SHP77 treated with DMSO at 0.1 percent for 48 hours (cell line): ENCODE measurements at places on chromosomes 7 and 10.

DNA sequence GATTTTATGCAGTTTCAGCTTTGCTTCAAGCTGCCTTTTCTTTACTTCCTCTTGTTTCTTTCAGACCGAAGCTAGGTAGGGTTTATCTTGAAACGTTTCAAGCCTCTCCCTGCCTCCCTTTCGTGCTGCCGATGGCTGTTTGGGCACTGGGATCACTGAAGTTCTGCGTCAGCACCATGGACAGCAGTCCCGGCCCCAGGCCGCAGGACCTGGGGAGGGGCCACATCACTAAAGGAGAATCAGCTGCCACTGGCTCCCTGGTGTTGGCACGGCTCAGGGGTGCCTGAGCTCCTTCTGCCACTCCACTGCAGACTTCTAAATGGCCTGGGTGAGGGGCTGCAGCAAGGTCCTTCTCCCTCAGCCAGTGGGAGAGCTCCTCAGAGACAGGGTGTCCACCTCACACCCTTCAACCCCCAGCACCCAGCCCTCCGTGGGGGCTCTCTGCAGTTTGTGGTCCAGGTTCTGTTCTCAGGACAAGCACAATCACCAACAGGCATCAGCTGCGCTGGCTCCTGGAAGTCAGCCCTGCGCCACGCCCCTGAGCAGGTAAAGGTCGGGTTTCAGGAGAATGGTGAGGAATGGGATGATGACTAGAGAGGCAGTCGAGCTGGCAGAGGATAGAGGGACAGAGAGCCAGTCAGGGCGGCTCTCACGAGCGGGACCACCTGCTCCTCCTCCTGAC, 387.2 kb downstream of the TCERG1L start:
- no peak for DNase-seq

DNA sequence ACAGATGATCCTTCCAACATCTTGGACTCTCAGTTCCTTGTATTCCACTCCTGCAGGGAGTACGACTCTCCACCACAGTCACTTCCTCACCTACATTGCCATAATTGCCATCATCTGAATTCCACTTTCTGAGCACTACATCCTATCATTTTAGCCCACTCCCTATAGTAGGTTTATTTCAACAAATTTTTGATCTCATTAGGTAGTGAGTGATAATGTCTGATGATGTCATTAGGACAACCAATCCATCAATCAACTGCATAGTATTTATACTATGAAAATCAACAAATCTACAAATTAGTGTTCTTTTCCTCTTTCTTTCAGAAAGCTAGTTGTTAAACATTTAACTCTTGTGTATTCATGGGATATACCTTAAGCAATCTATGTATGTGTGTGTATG, 13.7 kb upstream of the TRA2A start:
- no peak for DNase-seq

DNA sequence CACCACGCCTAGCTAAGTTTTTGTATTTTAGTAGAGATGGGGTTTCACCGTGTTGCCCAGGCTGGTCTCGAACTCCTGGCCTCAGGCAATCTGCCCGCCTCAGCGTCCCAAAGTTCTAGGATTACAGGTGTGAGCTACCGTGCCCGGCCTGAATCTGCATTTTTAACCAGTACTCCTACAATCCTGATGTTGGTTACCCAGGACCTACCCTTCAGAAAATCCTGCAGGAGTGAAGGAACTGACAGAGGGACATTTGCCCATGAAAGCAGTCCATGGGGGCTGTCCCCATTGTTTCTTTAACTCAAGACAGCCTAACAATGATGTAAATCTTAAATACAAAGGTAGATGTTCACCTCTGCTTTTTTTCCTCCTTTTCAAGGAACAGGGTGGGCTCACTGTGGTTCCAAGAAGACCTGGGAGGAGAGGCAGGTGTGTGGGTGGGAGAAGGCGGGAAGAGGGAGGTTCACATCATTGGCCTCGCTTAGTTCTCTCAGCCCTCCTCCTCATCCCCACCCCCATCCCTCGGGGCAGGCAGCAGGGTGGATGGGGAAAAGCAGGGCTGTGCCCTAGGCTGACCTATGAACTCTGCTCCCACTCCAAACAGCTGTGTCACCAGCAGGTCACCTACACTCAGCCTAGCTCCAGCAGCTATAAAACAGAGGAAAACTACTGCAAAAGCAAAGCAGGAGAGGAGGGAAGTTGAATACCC, 13.5 kb downstream of the LRRC20 start:
- DNase-seq = no peak

- no peak for DNase-seq
These were observed 14.3 kb downstream of the JAZF1 start for GRCh38 chr7:28165961-28166955.

DNA sequence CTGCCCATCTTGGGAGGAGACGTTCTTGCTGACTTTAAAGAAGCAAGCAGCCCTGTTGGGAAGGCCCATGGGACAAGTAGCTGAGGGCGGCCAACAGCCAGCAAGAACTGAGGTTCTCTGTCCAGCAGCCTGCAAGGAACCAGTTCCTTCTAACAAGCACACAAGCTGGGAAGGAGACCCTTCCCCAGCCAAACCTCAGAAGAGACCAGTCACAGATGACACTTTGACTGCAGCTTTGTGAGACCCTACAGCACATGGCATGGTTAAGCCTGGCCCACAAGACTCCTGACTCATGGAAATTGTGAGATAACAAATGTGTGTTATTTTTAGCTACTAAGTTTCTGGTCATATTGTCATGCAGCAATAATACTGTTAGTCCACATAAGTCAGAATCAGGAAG, 99.9 kb downstream of the PRLHR start:
- no peak for DNase-seq

- no peak for DNase-seq
These were observed 308.0 kb upstream of the KCND2 start for GRCh38 chr7:119964788-119965542.

DNA sequence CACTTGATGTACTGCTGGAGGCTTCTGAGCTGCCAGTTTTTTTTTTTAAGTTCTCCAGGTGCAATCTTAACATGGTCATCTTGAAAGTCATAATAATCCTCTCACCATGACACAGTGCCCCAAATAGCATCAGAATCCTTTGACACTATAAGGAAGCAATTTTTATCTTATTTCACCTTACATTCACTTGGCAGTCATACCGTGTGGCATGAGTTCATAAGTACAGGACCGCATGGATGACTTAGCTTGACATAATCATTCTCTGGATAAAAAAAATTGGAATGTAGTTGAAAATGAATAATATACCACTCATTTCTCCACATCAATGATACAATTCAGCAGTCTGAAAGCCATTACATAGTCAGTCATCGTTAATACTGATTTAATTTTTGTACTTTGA, 25.6 kb upstream of the TMEM196 start:
- DNase-seq = no peak

GRCh38 chr10:118594392-118595063, 920 bp downstream of the PRLHR start:
- DNase-seq = no peak

GRCh38 chr7:18494821-18495408, 634 bp upstream of the HDAC9 start:
- DNase-seq = peak; percentile 50

DNA sequence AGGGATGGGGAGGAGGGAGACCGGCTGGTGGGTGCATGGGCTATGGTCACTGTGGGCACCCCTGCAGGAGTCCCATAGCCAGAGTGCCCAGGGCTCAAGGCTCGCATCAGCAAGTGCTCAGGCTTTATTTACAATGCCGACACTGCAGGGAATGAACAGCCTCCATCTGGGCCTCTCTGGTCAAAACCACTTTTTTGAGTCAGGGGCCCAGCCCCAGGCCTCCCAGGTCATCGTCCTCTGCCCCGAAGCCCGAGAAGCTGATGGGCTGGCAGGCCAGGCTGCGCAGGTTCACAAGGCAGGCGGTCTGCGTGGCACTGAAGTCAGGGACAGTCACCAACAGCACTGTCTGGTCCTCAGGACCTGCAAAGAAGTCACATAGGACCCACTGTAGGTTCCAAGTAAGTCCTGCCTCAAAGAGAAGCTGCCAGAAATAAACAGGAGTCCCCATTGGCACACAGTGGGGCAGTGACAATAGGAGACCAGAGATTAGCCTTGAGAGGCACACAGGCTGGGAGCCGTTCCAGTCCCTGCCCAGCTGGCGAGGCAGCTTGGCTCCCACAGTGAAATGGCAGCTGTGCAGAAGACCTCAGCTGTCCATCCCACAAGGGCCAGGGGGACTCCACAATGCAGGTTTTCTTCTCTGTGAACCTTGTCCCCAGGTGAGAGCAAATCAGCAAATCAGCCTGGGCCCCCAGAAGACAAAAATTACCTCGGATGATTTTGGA, 8.6 kb downstream of the POLD2 start:
- no peak for DNase-seq

- DNase-seq = no peak
These were observed 88.1 kb upstream of the FOXI2 start for GRCh38 chr10:127648885-127649284.

DNA sequence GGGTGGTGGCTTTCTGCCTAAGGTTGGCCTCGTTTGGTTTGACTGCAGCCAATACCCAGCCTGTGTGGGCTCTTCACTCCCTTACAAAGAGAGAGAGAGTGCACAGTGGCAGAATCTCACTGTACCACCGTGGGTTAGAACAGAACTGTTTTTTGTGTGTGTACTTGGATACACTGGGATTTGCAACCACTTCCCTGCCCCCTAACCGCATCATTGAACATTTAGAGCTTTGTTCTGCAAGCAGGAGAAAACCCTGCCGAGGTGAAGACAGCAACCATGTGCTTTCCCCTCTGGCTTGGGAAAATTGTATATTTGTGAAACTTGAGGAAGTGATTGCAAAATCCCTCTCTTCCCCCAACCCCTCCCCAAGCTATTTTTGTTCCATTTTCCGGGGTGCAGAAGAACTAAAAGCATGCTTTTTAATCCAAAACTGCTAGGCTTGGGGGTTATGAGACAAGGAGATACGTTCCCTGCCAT, 201.2 kb downstream of the TCF7L2 start:
- DNase-seq = no peak

GRCh38 chr10:124665980-124666379, 78.2 kb downstream of the FAM53B start:
- no peak for DNase-seq

- no peak for DNase-seq
These were observed 40.8 kb upstream of the INSIG1 start for GRCh38 chr7:155256761-155257481.

- DNase-seq = no peak
These were observed 424 bp upstream of the CYP2W1 start for GRCh38 chr7:982511-983003.

GRCh38 chr7:9557853-9558252, 1124.4 kb downstream of the NXPH1 start:
- no peak for DNase-seq

DNA sequence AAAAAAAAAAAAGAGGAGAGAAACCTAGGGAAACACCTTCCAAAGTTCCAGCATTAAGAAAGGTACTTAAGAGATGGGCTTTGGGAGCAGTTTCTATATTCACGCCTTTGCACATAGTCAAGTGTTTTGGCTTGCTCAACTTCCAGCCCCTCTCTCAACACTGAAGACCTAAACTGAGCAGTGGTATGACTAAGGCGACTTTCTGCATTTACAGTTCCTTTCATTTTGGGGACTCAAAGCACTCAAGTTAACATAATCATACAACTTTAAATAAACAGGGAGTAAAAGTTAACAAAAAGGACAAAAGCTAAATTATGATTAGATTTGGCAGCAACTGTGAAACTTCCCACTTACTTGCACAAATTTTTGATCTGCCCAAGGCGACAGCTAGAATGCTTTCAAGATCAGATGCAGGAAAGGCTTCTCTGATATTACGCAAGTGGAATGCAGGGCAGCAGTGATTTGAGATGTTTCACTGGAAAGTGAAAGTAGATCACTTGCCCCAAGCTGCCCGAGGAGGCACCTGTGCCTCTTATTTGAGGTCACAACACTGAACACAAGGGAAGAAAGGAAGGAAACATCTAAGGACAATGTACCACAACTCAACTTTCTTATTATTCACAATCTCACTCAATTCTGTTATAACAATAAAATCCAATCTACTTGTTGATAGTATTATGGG, 199.5 kb downstream of the SKAP2 start:
- no peak for DNase-seq

- DNase-seq = no peak
These were observed 88.2 kb upstream of the SEMA3C start for GRCh38 chr7:81007051-81007450.

GRCh38 chr10:955127-955819, 23.8 kb upstream of the LARP4B start:
- no peak for DNase-seq

- DNase-seq = no peak
These were observed 10.4 kb downstream of the WDR91 start for GRCh38 chr7:135200821-135201331.

DNA sequence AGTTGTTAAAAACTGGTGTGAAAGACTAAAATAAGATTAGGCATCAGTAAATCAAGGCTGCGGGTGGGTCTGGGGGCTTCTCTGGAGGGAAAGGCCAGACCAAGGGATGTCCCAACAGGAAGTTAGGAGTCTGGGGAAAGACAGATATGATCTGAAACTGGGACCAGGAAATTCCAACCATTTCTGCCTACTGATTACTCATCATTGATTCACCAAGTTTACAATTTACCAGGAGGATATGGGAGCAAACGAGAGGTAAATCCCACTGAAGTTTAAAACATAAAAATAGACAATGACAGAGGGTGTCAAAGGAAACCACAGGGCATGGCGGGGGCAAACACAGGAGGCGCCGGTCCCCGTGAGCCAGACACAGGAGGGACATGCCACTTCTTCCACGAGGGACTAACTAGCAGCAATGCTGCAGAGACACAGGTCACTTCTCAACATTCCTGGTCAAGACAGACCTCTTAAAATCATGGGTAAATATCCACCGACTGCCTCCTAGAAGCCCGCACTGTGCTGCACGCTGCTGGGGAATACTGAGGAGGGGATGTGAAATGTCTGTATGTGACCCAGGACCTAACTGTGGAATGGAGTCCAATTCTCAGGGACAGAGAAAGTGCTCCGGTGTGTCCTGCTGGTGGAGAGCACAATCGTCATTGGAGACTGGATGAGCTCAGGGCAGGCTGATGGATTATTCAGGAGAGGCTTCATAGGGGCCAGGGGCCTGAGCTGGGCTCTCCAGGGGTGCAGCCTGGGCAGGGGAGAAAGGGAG, 153.4 kb upstream of the KLF14 start:
- DNase-seq = no peak

DNA sequence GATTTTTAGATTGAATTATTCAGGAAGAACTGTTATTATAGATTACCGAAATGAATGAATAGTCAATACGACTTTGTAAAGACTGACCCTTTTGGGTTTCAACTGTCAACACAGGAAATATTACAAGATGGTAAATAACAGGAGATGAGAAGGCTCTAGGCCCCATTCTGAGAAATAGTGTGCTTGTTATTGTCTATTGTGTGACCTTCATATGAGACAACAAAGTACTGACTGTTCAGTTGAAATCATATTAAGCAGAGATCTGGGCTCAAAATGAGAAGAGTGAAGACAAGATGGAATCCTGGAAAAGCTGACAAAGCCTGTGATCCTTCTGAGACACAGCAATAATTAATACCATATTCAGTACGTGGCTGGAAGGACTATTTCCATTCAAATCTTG, 503.8 kb downstream of the INHBA start:
- DNase-seq = no peak

GRCh38 chr10:116743266-116744064, 1.1 kb upstream of the HSPA12A start:
- no peak for DNase-seq
